ENCODE measurements at places on chromosomes 11 and 22.

DNA sequence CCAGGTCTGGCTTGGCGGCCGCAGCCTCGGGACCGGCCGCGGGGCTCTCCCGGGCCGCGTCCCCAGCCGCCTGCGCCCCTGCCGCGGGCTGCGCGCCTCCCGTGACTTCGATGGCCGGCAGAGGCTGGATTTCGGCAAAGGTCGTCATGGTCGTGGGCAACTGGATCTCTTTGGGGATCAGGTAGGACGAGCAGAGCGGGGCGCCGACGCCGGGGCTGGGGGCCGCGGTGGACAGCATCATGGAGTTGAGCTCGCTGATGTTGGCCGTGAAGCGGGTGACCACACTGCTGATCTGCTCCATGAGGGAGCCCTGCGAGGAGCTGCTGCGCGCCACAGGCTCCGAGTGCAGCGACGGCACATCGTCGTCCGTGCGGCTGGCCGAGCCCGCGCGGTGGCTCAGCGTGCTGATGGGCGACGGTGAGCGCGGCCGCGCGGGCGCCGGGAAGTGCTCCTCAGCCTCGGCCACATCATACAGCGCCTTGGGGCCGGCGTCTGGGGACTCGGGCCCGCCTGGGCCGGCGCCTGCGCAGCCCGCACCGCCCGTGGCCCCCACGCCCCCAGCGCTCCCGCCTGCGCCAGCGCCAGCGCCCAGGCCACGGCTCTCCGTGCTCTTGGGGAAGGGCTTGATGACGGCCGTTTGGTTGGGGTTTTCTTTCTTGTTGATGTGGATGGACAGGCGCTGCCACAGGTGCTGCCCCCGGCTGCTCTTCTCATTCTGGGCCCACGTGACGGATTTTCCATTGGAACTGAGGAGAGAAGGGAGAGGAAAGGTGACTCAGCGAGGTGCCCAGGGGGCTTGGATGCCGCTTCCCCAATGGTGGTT lies 171.4 kb upstream of the CTSC start:
- DNase-seq: no peak

DNA sequence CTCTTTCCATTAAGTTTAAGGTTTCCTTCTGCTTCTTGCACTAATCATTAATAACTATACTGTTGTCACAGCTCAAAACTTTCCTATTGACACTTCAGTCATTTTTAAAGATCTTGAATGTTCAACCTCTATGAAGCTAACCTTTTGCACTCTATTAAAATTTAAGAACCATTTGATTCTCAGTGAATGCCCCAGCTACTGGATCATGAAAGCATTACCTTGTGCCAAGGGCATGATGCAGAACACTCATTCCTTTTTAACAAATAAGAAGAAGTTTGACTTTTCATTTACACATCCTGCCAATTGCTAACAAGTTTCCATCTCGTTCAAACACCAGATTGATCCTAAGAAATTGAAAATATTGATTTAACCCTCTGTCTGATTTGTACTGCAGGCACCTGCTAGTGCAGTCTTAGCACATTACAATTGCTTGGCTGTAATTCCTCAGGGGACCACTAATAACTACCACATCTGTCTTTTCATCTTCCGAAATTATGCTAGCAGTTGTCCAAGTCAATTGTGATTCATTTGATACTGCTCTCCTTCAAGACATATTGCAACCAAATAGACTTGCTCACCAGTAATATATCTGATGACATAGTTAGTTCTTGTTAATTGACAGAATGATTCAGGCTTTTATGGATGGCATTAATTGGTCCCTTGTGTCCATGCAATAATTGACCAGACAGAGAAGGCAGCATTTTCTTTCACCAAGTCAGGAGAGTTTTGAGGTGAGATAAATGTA lies 158.4 kb downstream of the TEAD1 start:
- DNase-seq: no peak

DNA sequence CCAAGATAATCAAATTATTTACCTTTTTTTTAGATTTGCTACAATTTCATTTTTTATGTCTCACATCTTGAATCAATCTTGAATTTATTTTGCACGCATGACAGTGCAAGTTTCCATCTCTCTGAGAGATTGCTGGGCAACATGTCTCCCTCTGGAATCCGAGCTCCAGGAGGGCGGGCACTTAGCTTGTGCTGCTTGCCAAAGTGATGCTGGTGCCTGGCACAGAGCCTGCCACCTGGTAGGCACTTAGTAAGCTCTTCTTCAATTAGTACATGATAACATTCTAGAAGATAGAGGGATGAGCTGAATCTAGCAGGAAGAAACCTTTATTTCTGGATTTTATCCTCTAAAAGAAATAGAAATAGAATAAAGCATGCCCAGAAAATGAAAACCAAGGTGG lies 27.5 kb upstream of the OR9I1 start:
- no peak for DNase-seq

DNA sequence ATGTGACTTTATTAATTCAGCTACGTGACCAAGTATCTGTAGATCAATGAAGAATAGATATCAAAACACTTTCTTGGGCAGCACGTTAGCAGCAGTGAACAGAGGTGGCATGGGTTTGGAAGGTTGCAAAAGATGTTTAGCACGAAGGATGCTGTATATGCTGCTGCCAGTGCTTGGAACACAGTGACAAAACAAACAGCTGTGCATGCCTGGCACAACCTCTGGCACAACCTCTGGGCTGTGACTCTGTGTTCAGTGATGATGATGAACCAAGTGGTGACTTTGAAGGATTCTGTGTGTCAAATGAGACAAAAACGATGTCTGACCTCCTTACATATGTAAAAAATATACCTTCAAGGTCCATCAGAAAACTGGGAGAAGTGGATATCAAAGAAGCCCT lies 104.7 kb downstream of the TBC1D22A start:
- DNase-seq: no peak

GRCh38 chr22:36417281-36417686 lies 29.5 kb upstream of the MYH9 start:
- peak; percentile 50 for DNase-seq

DNA sequence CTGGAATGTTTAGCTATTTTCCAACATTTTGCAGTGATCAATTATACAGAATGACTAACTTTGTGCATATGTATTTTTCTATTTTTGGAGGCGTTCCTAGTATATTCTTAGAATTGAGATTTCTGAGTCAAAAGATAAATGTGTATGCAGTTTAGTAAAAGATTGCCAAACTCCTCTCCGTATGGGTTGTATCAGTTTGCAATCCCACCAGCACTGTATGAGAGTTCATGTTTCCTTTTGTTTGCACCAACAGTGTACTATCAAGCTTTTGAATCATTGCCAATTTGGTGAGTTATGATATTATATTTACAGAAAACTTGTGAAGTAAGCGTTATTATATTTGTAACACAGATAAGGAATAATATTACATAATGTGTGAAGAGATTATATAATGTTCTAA lies 658.7 kb downstream of the JRKL start:
- DNase-seq: no peak

DNA sequence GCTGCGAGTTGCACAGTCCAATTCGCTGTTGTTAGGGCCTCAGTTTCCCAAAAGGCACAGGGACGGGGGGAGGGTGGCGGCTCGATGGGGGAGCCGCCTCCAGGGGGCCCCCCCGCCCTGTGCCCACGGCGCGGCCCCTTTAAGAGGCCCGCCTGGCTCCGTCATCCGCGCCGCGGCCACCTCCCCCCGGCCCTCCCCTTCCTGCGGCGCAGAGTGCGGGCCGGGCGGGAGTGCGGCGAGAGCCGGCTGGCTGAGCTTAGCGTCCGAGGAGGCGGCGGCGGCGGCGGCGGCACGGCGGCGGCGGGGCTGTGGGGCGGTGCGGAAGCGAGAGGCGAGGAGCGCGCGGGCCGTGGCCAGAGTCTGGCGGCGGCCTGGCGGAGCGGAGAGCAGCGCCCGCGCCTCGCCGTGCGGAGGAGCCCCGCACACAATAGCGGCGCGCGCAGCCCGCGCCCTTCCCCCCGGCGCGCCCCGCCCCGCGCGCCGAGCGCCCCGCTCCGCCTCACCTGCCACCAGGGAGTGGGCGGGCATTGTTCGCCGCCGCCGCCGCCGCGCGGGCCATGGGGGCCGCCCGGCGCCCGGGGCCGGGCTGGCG lies at the start of gene BCR:
Gene BCR, plus strand, starts transcription at position 209 of the 592 bp plus-strand sequence. CDS start 452 bp downstream, outside the sequence.
- peak; percentile 68 for DNase-seq

DNA sequence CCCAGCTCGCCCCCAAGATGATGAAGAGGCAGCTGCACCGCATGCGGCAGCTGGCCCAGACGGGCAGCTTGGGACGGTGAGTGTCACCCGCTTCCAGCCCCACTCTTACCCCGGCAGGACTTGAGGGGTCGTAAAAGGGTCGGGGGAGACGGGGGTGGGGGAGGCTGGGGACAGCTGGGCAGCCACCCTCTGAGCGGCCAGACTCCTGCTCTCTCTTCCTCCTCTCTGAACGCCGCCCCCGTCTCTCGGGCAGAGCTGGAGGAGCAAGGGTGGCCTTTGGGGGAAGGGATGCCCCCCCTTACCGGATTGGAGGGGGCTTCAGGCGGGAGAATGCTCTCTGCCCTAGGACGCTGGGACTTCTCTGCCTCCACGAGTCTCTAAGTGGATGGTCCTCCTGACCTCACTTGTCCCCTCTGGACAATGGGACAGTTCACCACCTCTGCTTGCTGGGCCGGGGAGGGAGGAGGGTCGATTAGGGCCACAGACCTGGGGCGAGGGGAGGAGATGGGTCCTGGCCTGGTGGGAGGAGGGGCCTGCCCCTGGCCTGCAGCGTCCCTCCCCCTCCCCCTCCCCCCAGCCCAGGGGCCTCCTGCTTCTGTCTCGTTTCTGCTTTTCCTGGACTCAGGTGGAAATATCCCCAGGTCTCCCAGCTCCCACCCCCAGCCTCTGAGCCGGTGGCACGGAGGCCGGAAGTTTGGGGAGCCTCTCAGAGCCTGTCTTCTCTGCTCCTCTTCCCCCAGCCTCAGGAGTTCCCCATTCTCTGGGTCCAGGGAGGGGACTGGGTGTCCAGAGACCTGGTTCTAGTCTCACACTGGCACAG lies 512 bp downstream of the SH3BP1 start:
- no peak for DNase-seq

- peak; percentile 64 for DNase-seq
Measured at GRCh38 chr11:27720277-27720830, 20.1 kb upstream of the BDNF start.

GRCh38 chr11:5666402-5666793 lies 18.5 kb downstream of the TRIM5 start:
- peak; percentile 36 for DNase-seq

DNA sequence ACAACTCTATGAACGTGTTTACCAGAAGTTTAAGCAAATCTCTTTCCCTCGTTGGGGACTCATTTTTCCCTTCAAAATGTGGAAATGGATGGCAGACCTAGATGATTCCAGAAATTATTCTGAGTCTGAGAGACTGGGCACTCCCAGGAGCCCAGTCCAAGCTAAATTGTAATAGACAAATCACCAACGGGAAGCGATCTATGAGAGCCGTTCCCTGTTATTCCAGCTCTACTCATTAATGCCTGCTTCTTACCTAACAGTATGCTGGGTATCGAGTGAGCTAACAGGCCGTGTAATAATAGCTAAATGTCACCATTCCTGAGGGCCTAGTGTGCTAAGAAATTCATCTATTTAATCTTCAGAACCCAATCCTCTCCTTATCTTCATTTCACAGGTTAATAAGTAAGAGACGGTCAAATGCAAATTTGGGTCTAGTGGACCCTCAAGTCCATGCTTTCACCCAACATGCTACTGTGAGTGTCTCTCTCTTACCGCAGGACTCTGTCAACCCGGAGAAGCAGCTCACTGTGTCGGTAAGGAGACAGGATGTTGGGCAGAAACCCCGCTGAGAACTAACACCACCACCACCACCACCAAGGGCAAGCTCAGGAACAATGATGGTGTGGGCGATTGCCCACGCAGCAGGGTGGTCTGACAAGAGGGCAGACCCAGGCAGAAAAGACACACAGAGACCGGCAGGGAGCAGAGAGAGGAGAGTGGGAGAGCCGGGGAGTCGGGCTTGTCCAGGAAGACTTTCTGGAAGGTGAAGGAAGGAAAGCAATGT lies 57.1 kb upstream of the TIMP3 start:
- DNase-seq: no peak

DNA sequence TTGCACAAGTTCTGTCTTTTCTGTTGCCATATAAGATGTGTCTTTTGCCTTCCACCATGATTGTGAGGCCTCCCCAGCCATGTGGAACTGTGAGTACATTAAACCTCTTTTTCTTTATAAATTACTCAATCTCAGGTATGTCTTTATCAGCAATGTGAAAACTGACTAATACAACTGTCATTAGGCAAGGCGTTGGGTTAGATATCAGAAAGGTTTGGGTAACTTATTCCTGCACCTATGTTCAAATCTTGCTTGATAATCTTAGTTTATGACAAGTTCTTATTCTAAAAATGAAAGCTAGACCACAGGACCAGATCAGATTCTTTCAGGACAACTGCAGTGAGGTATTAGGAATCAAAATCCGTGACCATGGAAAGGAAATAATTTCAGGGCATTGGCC lies 160.6 kb upstream of the BDNF start:
- no peak for DNase-seq

DNA sequence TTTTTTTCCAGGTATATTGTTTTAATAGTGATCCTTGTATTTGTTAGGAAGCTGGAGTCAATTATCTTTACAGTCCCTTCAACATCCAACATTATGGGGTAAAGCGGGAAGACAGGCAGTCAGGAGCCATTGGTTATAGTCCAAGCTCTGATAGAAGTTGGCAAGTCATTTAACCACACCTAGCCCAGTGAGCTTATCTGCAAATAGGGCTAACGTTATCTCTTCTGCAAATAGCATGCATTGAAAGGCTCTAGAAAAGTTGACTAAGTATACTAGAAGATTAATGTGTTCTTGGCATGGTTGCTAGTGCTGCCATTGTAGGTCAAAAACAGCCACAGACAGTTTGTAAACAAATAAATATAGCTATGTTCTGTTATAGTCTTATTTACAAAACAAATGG lies 520.7 kb downstream of the OPCML start:
- DNase-seq: no peak

DNA sequence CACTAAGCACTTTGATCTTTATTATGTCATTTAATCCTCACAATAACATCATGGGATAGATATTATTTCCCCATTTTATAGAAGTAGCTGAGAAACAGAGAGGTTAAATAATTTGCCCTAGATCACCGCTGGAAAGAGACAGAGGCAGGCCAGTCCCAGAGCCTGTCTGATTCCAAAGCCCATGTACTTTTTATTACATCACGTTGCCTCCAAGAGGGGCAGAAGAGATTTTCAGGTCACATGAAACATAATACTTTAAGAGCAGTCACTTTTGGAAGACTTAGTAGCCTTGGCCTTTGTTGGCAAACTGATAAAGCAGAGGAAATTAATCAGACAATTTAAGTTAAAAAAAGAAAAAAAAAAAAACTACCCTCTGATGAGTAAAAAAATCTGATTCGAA lies 200.2 kb upstream of the ARHGAP20 start:
- DNase-seq: no peak

- no peak for DNase-seq
Measured at GRCh38 chr22:48660790-48661740, 1166.6 kb downstream of the BRD1 start.

- DNase-seq: no peak
Measured at GRCh38 chr11:71425860-71426259, 22.3 kb downstream of the DHCR7 start.

GRCh38 chr11:8309311-8309710 lies 45.6 kb upstream of the LMO1 start:
- DNase-seq: no peak

- no peak for DNase-seq
Measured at GRCh38 chr22:24053481-24054226, 42.5 kb downstream of the CABIN1 start.

GRCh38 chr22:50626850-50627641 lies 906 bp downstream of the ARSA start:
- DNase-seq: no peak

Data from astrocyte of the spinal cord (primary cell).